ENCODE measurements at places on chromosomes 2 and 18.
A peak's percentile ranks its signal among the peaks of the same experiment; 100 is the strongest.

GRCh38 chr2:241321886-241322285, 6.2 kb downstream of the SEPTIN2 start:
- DNase-seq: no peak

- DNase-seq: no peak
Measured at GRCh38 chr2:19349911-19350677, 8.3 kb downstream of the OSR1 start.

- DNase-seq: no peak
Measured at GRCh38 chr18:39346916-39347315, 1781.3 kb upstream of the CELF4 start.

DNA sequence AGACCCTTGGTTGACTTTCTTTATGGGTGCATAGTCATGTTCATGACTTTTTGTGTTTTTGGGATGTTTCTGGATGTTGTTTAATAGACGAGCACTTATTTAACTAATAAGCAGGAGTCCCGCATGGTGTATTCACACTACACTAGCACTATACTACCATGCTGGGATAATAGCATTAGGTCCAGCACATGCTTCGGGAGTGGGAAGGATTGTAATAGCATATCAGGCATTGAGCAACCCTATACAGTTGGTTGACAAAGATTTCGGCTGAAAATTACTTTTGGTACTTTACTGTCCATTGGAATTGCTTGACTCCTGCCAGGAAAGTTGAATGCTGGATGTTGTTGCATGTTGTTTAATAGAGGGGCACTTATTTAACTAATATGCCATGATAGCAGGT, 2.8 kb downstream of the SH3RF3 start:
- no peak for DNase-seq

GRCh38 chr2:239811806-239812560, 213.2 kb downstream of the NDUFA10 start:
- no peak for DNase-seq

DNA sequence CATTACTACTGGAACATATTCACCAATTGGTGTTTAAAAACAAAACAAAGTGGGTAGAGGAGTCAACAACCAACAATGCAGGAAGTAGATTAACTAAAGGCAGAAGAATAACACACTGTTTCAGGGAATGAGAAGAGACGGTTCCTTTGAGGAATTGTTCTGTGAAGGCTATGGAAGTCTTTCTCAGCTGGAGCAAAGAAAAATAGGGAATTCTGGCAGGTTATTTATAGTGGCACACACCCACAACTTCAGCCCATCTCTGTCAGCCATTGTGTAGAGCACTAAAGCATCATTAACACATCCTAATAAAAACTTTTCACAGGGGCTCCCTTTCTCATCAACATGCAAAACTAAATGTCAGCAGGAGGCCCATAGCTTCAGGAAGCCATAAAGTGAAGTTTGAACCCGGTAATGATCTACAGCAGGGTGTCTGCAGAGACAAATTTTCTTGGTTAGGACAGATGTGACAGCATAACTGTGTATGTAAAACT, 113.6 kb downstream of the CDH2 start:
- no peak for DNase-seq

DNA sequence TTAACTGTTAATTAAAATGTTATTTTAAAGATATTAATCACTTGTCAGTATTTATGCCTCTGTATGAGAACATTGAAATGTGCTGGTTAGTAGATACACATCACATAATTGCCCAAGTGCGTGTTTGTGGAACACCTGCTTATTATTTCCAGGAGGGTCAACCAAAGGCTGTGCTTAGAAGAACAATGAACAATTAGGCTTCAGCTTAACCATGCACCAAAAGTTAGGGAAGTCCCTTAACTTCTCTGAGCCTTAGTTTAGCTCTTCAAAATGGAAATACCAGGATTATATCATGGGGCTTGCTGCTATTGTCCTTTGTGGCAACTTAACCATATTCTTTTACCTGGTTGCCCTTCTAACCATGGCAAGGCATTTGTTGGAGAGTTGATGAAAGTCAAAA, 43.0 kb upstream of the PLA2R1 start:
- DNase-seq: no peak

DNA sequence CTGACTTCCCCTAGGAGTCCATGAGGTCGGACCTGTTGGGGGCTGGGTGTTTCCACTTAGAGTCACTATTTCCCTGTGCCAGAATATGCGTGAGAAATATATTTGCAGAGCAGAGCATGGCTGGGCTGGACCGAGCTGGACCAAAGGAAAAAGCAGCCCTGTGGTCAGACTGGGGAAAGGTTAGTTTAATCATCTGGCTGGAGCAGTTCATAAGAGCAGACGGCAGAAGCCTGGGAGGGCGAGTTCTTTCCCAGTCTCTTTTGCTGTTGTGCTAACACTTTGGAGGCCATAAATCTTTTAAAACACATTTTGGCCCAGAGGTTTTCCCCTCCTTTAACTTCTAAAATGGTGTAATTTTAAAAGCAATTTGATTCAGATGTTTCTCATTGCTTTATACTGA, 66.5 kb downstream of the GLI2 start:
- DNase-seq: no peak

DNA sequence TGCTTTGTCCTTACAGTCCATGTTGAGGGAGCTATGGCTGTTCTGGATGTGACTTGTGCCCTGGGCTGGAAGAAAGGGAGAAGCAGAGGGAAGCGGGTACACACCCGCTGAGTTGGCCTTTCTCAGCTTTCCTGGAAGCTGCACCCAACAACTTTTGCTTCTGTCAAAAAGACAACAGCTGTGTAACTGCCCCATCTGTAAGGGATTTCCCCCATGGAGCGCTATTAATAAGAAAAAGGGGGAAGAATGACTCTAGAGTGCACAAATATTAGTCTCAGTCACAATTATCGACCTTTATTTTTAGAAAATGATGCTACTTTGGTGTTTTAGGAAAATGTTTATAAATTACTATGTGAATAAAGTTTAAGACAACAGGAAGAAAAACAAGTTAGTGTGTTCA, 368.3 kb downstream of the RAD51AP2 start:
- DNase-seq: no peak

- no peak for DNase-seq
Measured at GRCh38 chr2:177992992-177993391, 79.6 kb downstream of the PDE11A start.

DNA sequence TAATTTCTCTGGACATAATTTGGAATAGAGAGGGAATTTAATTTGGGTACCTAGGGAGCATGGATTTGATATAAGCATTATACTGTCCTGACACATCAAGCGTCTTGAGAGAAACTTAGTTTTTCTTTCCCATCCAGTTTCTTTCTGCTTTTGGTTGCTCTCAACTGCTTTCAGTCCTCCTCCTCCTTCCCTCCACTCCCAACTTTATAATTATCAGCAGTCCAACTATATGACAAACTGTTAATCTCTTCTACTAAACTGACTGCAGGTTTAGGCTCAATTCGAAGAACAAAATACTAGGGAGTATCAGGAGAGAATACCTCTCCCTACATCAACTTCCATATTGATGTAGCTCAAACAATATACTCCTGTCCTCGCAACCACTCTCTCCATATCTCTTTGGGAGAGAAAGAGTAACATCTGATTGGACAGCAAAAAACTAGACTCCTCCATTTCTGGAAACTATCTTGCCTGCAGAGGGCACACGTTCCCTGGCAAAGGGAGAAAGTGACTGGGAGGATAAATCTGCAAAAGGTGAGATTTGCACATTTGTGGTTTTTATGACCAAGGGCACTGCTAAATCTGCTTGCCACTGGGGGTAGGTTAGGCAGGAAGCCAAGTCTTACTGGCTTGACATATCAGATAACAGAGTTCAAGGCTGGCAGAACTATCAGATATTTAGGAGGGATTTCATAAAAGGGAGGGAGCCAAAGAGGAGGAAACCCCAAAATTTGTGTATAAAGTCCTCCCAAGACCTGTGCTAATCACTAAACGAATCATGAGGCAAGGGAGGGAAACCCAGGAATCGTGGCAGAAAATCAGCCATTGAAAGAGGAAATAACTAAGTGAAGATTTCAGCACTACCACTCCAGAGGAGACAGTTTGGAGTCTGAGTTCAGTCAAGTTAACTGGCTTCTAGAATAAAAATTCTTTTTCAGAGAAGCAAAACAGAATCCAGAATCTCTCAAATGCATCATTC, 40.0 kb downstream of the ICA1L start:
- DNase-seq: no peak

DNA sequence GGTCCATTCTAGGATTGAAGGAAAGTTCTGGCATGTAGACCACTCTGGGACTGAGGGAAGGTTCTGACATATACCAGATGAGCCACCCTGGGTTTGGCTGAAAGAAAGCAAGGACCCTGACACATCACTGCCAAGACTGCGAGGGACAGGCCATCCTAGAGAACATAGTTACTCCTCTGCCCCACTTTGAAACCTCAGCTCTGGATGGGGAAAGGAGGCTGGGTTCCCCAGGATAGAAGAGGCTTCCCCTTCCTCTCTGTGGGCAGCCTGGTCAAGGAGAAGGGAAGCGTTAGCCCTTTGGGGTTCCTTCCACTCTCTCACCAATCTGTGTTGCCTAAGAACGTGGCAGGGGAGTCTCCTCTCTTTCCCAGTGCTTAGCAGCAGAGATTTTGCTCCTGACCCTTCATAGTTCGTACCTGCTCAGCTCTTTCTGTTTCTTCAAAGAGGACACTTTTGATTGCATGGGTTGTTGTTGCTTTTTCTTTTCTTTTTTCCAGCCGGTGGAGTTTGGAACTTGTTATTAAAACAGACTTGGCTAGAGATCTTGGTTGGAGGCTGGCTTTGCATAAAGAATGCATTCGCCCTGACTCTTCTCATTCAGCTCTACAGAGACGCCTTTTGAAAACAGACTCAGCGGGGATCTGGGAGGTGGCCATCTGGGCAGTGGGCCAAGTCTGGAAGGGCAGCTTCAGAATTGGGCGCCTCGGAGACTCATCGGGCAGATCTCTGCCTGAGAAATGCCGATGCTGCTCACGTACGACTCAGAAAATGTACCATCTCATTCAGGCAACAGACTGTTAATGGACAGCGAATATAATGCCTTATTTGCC, 166.1 kb downstream of the CLIP4 start:
- DNase-seq: no peak

- DNase-seq: peak; percentile 18
Measured at GRCh38 chr2:197869501-197870111, 65.2 kb downstream of the PLCL1 start.

GRCh38 chr18:62551972-62552513, 29.2 kb downstream of the ZCCHC2 start:
- no peak for DNase-seq

GRCh38 chr2:38432820-38433606, 55.9 kb upstream of the ATL2 start:
- DNase-seq: no peak

DNA sequence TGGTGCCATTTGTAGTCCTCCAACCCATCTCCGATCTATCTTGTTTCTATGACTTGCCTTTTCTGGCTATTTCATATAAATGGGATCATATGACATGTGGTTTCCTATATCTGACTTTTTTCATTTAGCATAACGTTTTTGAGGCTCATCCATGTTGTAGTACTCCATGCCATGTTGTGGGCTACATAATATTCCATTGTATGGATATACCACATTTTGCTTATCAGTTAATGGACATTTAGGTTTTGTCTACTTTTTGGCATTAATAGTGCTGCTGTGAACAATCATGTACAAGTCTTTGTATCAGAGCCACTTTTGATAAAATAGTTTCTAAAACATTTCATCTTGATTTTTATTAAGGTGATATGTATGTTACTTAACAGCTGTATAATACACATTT, 7.4 kb downstream of the CEBPZOS start:
- no peak for DNase-seq

DNA sequence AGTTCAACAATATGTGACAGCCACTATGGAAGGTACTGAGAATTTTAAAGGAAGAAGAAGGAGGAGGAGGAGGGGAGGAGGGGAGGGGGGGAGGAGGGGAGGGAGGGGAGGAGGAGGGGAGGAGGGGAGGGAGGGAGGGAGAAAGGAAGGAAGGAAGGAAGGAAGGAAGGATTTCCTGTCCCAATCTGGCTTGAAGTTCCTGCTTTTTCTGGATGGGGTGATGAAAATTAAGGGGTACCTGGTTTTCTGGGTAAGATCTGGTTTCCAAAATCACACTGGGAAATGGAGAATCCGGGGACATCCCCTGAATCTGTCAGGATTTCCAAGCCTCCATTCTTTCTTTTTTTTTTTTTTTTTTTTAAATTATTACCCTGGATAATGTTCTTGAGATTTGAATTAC, 271.8 kb downstream of the MTX2 start:
- DNase-seq: no peak

DNA sequence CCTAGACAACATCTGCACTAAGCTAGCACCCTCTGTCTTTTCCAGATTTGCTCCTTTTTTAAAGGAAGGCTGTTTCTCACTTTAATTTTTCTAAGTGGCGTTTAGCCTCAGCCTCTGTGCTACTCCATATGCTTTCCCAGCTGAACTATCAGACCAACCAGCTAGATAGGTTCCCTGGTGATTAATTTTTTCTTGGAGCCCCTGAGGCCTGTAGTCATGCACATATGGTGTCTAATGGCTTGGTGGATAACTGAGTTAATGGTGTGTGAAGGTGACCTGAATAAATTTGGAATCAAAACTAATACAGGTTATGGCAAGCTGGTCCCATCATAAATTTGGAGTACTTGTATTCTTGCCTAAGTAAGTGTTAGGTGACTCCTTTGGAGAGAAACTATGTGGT, 135.5 kb downstream of the MGAT5 start:
- no peak for DNase-seq

DNA sequence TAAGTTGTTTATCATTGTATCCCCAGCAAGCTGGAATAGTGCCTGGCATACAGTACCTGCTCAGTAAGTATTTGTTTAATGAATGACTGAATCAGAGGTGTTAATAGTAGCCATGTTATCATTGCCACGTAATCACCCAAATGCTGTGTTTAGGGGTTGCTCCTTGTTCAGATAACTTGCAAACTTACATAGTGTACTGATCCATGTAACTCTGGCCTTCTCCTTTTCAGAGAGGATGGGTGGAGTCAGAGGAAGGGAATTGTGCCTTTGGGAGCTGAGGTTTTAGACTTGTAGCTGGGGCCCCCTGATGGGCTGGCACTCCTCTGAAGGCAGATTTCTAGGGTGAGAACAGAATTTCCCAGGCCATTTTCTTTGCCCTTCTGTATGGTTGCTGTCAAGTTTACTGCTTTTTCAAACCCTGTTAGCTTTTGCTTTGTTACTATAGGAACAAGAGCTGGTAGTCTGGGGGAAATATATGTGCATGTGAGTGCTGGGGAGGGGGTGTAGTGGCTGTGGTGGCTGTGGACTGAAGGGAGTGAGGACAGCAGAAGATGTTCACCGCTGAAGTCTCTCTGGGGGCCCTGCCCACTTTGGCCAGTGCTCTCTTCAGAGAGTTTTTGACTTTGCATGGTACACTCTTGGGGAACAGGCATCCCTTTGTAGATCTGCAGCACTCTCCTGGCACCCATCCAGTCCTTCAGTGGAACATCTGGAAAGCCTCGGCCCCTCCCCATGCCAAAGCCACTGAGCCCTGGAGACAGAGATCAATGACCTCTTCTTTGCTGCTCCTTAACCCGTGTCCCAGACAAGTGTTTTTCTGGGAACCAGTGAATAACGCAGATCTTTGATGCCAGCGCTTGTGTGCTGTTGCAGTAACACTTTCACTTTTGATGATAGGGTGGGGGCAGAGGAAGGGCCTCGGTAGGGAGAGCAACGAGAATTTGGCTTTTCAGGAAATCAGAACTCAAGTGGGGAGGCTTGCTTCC, 209.0 kb downstream of the PRKCE start:
- no peak for DNase-seq
